Activated T-cell treated with anti-CD3 and anti-CD28 coated beads, Interleukin-2, amount 50 U/mL, for 72 hours (primary cell): ENCODE measurements at places on chromosomes 3 and 15. TPM values are rescaled to one million over a fixed set of nuclear protein-coding genes. Genes with fewer than 3 reads are reported as not detected.
A peak's percentile ranks its signal among the peaks of the same experiment; 100 is the strongest.

DNA sequence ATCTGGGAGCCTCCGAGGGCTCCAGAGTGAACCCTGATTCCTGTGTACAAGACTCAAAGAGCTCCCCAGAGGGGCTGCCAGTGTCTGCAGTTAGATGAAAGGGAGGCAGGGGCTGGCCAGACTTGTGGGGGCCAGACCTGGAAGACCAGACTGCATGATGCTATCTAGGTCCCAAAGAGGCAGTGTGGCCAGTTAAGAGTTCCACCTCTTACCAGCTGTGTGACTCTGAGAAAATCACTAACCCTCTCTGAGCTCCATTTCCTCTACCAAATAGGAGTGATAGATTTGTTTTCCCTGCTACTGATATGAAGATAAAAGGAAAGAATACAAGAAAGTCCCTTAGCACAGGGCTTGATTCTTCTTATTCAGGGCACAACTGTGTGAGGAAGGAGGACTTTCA lies 29.0 kb downstream of the ACSBG1 start:
- H3K27me3 ChIP-seq, result no peaks in the 10 kb centered on the region
- no peaks in the 10 kb centered on the region for H3K36me3 ChIP-seq
- no peak for DNase-seq
- H3K4me3 ChIP-seq, result no peak overlapping the region
- H3K27ac ChIP-seq, result no peak overlapping the region
- H3K4me1 ChIP-seq, result no peaks in the 10 kb centered on the region

GRCh38 chr15:90154861-90155626 lies 46.1 kb upstream of the SEMA4B start:
- no peak overlapping the region for H3K27ac ChIP-seq
- no peaks in the 10 kb centered on the region for H3K36me3 ChIP-seq
- no peak for DNase-seq
- H3K4me3 ChIP-seq, result no peak overlapping the region

DNA sequence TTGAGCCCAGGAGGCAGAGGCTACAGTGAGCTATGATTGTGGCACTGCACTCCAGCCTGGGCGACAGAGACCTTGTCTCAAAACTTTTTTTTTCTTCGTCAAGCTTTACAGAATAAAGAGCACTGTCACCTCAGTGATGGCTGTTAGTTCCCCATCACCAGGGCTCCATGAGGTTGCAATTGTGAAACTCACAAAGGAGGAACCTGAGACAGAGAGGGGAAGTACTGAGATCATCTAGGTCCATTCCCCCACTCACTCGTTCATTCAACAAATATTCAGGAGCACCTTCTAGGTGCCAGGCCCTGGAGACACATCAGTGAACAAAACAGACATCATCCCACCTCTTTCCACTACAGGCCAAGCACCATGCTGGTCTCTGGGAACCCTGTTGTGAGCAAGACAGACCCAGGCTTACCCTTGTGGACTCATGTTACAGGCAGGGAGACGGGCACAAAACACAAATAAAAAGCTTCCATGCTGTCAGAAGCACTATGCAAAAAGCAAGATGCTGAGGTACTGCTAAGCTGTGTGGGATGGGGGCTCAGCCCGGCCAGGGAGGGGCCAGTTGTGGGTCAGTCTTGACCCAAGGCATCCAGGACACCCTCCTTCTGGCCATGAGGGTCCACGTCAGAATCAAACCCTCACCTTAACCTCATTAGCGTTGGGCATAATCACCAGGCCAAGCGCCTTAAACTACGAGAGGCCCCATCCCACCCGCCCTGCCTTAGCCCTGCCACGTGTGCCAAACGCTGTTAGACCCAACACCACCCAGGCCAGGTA lies 2.1 kb upstream of the RHO start:
- peaks cover 8% of the 10 kb centered on the region for H3K4me1 ChIP-seq
- no peaks in the 10 kb centered on the region for H3K36me3 ChIP-seq
- no peak overlapping the region for H3K27ac ChIP-seq
- H3K27me3 ChIP-seq, result no peaks in the 10 kb centered on the region
- H3K4me3 ChIP-seq, result no peak overlapping the region

DNA sequence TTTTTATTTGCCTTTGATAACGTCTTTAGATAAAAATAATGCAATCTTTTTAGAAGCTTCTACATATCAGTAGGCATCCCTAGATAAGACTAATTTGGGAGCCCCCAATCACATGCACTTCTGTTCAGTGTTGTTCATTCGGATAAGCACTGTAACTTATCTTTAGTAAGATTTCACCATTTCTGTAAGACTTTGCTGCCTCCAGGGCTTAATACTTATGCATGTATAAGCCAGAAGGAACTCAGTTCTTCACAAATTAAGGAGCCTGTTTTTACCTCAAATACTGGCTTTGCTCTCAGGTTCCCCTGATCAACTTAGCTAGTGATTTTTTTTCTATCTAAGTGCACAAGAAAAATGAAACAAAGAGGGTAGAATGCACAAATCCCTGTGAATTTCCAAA lies 20.3 kb downstream of the DOCK3 start:
- DNase-seq, result no peak
- peaks cover 5% of the 10 kb centered on the region for H3K36me3 ChIP-seq
- H3K27me3 ChIP-seq, result no peaks in the 10 kb centered on the region
- H3K4me1 ChIP-seq, result no peaks in the 10 kb centered on the region
- no peak overlapping the region for H3K4me3 ChIP-seq
- no peak overlapping the region for H3K27ac ChIP-seq

DNA sequence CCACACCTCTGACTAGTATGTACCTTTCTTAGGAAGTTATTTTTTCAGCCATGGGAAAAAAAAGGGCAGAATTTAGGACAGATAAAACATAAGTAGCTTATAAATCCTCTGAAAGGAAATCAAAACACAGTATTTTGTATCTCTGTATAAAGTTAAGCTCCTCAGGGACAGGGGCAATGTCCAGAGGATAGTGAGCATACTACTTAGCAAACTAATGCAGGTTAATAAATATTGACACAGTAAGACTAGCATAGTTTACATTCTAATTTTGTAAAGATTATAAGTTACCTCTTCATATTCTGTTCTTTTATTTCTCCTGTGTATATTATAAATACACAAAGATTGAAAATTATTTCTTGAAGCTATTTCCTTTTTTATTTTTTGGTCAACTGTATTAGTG lies 2.1 kb downstream of the UBE3A start:
- H3K27me3 ChIP-seq, result no peaks in the 10 kb centered on the region
- DNase-seq, result no peak
- peak overlapping the region; percentile 90 for H3K4me3 ChIP-seq
- peak overlapping the region; percentile 91 for H3K27ac ChIP-seq
- H3K4me1 ChIP-seq, result peaks cover 43% of the 10 kb centered on the region

GRCh38 chr3:52841211-52841980 lies 6.6 kb upstream of the MUSTN1 start:
- no peak for DNase-seq
- H3K27ac ChIP-seq, result no peak overlapping the region
- H3K27me3 ChIP-seq, result no peaks in the 10 kb centered on the region

DNA sequence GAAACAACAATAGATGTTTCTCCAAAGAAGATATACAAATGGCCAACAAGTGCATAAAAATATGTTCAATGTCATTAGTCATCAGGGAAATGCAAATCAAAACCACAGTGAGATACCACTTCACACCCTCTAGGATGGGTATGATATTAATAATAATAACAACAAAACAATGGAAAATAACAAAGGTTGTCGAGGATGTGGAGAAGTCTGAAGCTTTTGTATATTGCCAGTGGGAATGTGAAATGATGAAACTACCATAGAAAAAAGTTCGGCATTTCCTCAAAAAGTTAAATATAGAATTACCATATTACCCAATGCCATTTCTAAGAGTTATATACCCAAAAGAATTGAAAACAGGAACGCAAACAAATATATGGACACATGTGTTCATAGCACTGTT lies 10.8 kb downstream of the BHLHE40 start:
- peak overlapping the region; percentile 63 for H3K27ac ChIP-seq
- no peak for DNase-seq
- H3K27me3 ChIP-seq, result no peaks in the 10 kb centered on the region
- H3K4me3 ChIP-seq, result no peak overlapping the region

DNA sequence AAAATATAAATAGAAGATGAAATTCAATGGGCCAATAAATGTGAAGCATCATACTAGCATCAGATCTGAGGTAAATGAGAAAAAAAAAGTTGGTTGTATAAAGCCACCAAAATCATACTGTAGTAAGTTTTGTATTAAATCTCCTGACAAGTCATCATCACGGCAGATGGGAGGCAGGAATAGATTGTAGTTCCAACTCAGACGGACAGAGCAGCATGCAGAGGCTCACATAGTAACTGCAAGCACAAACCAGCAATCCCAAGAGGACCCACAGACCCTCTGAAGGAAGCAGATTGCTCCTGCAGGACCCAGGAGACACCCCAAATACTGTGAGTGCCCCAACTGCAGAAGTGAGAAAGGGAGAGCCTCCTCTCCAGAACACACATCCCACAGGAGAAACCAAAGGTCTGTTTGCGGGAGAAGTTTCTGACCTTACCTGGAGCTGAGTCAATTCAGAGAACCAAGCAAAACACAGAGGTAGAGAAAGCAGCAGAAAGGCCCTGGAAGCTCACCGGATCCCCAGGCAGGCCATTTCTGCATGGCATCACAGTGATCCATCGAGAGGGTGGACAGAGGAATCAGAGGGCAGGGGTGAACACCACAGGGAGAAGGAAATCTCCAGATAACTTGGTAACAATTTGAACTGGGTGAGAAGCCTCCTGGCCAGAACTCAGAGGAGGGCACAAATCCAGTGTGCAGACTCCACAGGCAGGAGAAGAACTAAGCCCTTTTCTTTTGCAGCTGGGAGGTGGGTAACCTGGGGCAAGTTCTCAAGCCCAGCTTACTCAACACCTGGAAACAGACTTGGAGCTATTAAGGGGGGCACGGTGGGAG lies 141.6 kb upstream of the ARHGEF26 start:
- H3K4me3 ChIP-seq, result no peak overlapping the region
- no peak overlapping the region for H3K27ac ChIP-seq

GRCh38 chr3:143358793-143359491 lies 239.4 kb downstream of the CHST2 start:
- H3K36me3 ChIP-seq, result no peaks in the 10 kb centered on the region
- no peak for DNase-seq
- H3K27ac ChIP-seq, result no peak overlapping the region
- H3K27me3 ChIP-seq, result no peaks in the 10 kb centered on the region

GRCh38 chr3:23830869-23831484 lies 25.2 kb downstream of the UBE2E1 start:
- peaks cover 47% of the 10 kb centered on the region for H3K4me1 ChIP-seq
- no peak overlapping the region for H3K4me3 ChIP-seq
- no peak overlapping the region for H3K27ac ChIP-seq
- H3K27me3 ChIP-seq, result no peaks in the 10 kb centered on the region

DNA sequence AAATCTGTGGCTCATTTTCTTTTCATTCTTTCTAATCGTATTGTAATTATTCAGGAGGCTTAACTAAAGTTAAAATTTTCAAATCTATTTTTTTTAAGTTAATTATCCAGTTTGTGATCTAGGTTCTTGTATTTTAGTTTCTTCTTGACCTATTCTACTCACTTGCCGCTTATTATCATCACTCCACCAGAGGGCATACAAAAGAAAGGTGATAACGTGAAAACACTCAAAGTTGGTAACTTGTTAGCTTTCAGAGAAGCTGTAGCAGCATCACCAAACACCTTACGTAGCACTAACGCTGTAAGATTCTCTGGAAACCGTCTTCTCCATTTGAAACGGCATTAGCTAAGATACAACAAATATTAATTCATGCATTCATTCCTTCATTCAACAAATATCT lies 4.8 kb downstream of the GNB4 start:
- H3K36me3 ChIP-seq, result no peaks in the 10 kb centered on the region
- H3K4me3 ChIP-seq, result no peak overlapping the region
- no peak for DNase-seq
- no peak overlapping the region for H3K27ac ChIP-seq
- H3K4me1 ChIP-seq, result peaks cover 19% of the 10 kb centered on the region

The EEFSEC gene
- total RNA-seq, result 15.7 TPM

The KBTBD13 gene
- total RNA-seq, result not detected

The AMOTL2 gene
- 0.07 TPM for total RNA-seq

The GOLGA6L7 gene
- total RNA-seq, result not detected

The SPRED1 gene
- total RNA-seq, result 1.5 TPM

The PARP3 gene
- total RNA-seq, result 22.9 TPM

The FANCD2OS gene
- not detected for total RNA-seq

The CHRNA5 gene
- total RNA-seq, result 2.6 TPM
